ENCODE measurements at places on chromosomes 11 and 22. TPM values are rescaled to one million over a fixed set of nuclear protein-coding genes. Genes with fewer than 3 reads are reported as not detected.
A peak's percentile ranks its signal among the peaks of the same experiment; 100 is the strongest.

- H3K27me3 ChIP-seq, result no peaks in the 10 kb centered on the region
- no peak overlapping the region for H3K27ac ChIP-seq
These were observed 31.3 kb upstream of the COMT start for GRCh38 chr22:19910180-19910744.

- H3K36me3 ChIP-seq, result peaks cover 53% of the 10 kb centered on the region
- H3K4me3 ChIP-seq, result peak overlapping the region; percentile 97
- DNase-seq, result no peak
These were observed 704 bp upstream of the CFL1 start for GRCh38 chr11:65858681-65859087.

GRCh38 chr22:32409977-32410376 lies 2.1 kb downstream of the RTCB start:
- H3K4me1 ChIP-seq, result peaks cover 58% of the 10 kb centered on the region
- H3K27ac ChIP-seq, result peak overlapping the region; percentile 1

DNA sequence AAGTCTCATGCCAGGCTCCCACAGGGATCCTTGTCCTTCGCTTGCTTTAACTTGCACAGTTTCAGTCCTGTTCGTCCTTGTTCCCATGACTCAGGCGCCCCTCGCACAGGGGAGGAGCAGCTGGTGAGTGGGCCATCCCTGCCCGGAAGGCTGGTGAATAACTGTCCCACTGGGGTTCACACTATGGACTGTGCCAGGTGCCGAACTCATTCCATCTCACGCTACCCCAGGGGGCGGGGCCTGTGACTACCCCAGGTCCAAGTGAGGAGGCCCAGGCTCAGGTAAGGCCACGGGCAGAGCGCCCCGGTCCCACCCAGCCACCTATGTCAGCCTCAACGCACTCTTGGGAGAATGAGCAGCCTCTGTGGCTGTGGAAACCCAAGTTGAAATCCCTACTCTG lies 7.2 kb upstream of the CARD10 start:
- peaks cover 32% of the 10 kb centered on the region for H3K27me3 ChIP-seq
- DNase-seq, result no peak
- no peak overlapping the region for H3K27ac ChIP-seq

DNA sequence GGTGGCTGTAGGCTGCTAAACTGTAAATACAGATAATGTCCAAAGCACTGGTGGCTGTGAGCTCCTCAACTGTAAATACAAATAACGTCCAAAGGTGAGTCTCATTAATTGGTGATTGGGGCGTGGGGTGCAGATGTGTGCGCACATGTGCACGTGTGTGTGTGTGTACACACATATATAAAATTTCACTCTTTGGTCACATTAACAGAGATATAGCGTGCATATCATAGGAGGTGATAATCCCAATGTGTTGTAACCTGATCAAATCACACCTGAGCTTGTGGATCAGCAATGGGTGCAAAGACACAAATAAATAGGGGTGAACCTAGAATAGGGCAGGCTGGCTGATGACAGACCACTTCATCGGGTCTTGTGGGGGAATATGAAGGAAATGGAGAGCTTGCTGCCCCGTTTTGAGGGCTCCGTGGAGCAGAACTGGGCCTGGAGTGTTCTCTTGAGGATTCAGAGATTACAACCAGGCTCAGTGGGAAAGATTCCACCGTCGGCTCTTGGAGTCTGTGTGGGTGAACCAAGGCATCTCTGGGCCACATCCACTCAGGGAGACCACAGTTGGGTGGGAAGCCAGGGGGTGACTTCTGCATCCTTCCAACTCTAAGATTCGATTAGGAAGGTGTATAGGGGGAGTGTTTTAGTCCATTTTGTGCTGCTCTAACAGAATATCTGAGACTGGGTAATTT lies 24.9 kb upstream of the OSBPL5 start:
- no peak for DNase-seq
- H3K27me3 ChIP-seq, result no peaks in the 10 kb centered on the region
- no peak overlapping the region for H3K4me3 ChIP-seq
- H3K36me3 ChIP-seq, result no peaks in the 10 kb centered on the region
- H3K27ac ChIP-seq, result no peak overlapping the region

DNA sequence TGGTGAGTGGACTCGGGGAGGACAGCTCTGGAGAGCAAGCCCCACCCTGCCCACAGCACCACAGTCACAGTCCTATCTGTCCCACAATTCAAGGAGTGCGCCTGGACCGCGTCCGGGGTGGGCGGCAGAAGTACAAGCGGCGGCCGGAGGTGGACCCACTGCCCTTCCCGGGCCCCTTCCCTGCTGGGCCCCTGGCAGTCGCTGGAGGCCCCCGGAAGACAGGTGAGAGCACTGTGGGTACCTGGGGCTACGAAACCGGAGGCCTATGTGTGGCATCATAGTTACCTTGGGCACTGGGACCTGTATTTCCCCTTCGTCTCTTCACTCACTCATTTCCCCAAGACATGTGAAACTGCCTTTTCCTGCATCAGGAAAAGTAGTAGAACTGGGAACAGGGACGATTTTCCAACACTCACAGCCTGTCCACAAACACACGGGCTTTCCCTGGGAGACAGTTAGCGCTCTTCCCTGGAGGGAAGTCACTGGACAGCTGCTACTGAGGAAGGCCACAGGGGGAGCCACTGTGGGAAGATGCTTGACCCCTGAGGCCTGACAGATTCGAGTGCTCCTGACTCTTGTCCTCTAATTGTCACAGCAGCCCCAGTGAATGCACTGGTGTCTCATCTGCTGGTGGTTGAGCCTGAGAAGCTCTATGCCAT lies 3.1 kb downstream of the TRMT112 start:
- DNase-seq, result no peak
- H3K36me3 ChIP-seq, result peaks cover 23% of the 10 kb centered on the region
- H3K4me1 ChIP-seq, result peaks cover 44% of the 10 kb centered on the region
- no peak overlapping the region for H3K27ac ChIP-seq

GRCh38 chr22:38981005-38981991 lies 849 bp upstream of the APOBEC3B start:
- peak overlapping the region; percentile 70 for H3K4me3 ChIP-seq
- no peak for DNase-seq
- H3K27me3 ChIP-seq, result peaks cover 6% of the 10 kb centered on the region
- H3K4me1 ChIP-seq, result peaks cover 45% of the 10 kb centered on the region
- H3K36me3 ChIP-seq, result peaks cover 12% of the 10 kb centered on the region

DNA sequence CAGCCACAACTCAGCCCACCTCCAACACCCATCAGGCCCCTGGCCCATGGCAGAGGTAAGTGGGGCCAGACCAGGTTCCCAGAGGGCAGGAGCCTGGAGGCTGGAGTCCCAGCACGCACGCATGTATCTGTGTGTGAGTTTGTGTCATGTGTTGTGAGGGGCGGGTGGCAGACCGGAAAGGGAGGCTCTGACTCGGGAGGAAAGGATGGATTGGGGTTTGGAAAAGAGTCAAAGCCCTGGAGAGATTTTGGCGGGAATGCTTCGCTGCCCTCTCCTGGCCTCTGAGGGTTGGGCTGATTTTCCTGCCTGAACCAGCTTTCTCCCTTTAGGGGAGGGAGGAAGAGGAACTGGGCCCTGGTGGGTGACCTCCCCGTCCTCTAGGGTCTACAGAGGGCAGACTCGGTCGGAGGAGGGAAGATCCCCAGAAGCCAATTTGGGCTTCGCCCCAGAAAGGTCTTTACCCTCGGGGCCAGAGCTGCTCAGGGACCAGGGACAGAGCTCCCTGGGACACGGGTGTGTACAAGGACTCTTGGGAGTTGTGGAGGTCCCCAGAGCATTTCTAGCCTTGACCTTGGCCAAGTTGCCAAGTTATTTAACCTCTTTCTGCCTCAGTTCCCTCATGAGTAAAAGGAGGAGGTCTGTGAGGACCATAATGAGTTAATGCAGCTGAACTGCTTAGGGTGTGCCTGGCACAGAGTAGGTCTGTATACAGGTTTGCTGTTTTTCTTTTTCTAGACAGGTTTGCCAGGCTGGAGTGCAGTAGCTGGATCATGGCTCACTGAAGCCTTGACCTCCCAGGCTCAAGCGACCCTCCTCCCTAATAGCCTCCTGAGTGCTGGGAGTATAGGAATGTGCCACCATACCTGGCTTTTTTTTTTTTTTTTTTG lies 6.9 kb downstream of the C11orf68 start:
- no peak overlapping the region for H3K4me3 ChIP-seq
- peaks cover 26% of the 10 kb centered on the region for H3K4me1 ChIP-seq
- H3K27ac ChIP-seq, result no peak overlapping the region

DNA sequence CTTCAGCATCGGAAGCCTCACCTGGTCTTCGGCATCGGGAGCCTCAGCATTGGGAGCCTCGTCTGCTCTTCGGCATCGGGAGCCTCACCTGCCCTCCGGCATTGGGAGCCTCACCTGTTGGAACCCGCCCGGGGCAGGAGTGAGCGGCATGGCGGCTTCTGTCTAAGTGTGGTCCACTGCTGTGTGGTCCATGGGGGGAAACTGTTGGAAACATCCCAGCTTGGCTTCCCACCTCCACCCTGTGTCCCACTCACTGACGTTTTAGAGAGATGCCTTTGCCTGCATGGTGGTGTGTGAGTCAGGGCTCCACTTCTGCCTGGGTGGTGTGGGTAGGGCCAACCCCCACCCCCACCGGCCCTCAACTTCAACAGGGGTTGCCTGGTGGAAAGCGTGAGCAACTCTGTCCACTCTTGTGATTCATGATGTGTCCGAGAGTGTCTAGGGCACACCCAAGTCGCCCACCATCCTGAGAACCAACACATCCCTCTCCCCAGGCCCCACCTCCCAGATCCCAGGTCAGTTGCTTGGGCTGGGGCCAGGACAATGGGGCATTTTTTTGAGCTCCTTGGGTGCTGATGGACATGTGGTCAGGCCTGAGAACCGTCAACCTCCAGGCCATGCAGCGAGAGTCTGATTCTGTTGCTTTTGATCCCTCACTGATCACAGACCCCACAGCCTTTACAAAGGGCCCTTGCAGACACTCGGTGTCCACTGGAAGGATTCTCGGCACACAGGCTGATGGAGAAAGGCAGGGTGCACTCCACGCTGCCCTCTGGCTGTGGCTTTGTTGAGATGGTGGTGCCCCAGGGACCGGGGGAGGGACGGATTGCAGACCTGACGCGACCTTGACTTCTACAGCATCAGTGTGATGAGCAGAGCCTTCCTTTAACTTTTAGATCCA lies 406.7 kb downstream of the TBC1D22A start:
- peaks cover 10% of the 10 kb centered on the region for H3K36me3 ChIP-seq
- no peak overlapping the region for H3K27ac ChIP-seq
- H3K4me3 ChIP-seq, result no peak overlapping the region
- no peaks in the 10 kb centered on the region for H3K27me3 ChIP-seq

- H3K27ac ChIP-seq, result peak within 1 kb of the TSS; percentile 72
- H3K27me3 ChIP-seq, result peaks cover 2% of the 10 kb centered on the region
- H3K36me3 ChIP-seq, result no peaks in the 10 kb centered on the region
- H3K4me3 ChIP-seq, result no peak within 1 kb of the TSS
These were observed at the start of gene ZP1 for GRCh38 chr11:60866911-60867870. Gene ZP1 (plus strand): TSS chr11:60867542. CDS start chr11:60867562, 20 bp downstream.

DNA sequence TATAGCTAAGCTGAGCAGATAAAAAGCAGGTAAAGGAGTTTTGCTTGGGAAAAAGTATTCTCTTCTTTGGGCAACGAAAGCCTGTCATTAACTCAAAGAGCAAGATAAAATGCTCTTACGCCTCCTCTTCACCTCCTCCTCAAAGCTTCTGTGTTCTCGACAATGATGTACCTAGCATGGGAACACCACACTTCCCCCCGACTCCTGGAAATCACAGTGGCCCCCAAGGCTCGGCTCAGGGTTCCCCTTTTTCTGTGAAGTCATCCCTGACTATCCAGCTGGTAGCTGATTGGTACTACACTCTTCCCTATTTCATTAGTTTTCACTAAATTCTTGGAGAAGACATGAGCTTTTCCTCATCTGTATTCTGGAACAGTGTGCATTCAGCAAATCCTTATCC lies 336.1 kb downstream of the LARGE1 start:
- DNase-seq, result no peak
- H3K27me3 ChIP-seq, result no peaks in the 10 kb centered on the region
- H3K4me3 ChIP-seq, result no peak overlapping the region
- no peak overlapping the region for H3K27ac ChIP-seq
- H3K36me3 ChIP-seq, result no peaks in the 10 kb centered on the region

- DNase-seq, result no peak
- no peaks in the 10 kb centered on the region for H3K36me3 ChIP-seq
- H3K27ac ChIP-seq, result no peak overlapping the region
- H3K4me1 ChIP-seq, result no peaks in the 10 kb centered on the region
These were observed 52.0 kb downstream of the CADM1 start for GRCh38 chr11:115452241-115452640.

- DNase-seq, result peak; percentile 31
- H3K36me3 ChIP-seq, result no peaks in the 10 kb centered on the region
- no peaks in the 10 kb centered on the region for H3K4me1 ChIP-seq
- H3K4me3 ChIP-seq, result no peak overlapping the region
These were observed 46.7 kb downstream of the IGLL1 start for GRCh38 chr22:23533328-23533762.

DNA sequence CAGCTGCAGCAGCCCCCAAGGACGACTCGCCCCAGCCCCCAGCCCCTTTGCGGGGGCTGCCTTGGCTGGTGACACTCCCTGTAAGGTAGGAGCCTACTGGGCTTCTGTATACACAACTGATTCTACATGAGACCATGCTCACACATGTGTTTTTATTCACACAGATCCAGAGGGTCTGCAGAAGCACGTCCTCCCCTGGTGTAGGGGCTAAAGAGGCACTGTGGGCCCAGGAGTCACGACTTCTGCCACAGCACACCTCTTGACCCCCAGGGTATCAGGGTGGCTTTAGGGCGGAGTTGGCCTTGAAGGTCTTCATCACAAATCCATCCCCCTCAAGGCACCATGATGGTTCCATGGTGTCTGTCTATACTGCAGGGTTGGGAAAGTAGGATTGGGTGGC lies 931.2 kb downstream of the TBC1D22A start:
- H3K4me3 ChIP-seq, result no peak overlapping the region
- no peaks in the 10 kb centered on the region for H3K4me1 ChIP-seq
- DNase-seq, result no peak
- no peaks in the 10 kb centered on the region for H3K36me3 ChIP-seq

- H3K36me3 ChIP-seq, result peaks cover 7% of the 10 kb centered on the region
- DNase-seq, result no peak
- no peak overlapping the region for H3K4me3 ChIP-seq
- H3K4me1 ChIP-seq, result no peaks in the 10 kb centered on the region
- no peaks in the 10 kb centered on the region for H3K27me3 ChIP-seq
- no peak overlapping the region for H3K27ac ChIP-seq
These were observed 122.1 kb downstream of the BCR start for GRCh38 chr22:23302171-23303002.

GRCh38 chr22:19503869-19504268 lies 20.3 kb downstream of the CLDN5 start:
- DNase-seq, result no peak
- H3K4me3 ChIP-seq, result no peak overlapping the region
- H3K4me1 ChIP-seq, result peaks cover 32% of the 10 kb centered on the region
- peak overlapping the region; percentile 70 for H3K27ac ChIP-seq
- H3K36me3 ChIP-seq, result peaks cover 40% of the 10 kb centered on the region
- no peaks in the 10 kb centered on the region for H3K27me3 ChIP-seq

GRCh38 chr11:39570526-39570925 lies 1888.9 kb downstream of the LRRC4C start:
- DNase-seq, result no peak
- no peaks in the 10 kb centered on the region for H3K36me3 ChIP-seq
- H3K27me3 ChIP-seq, result no peaks in the 10 kb centered on the region
- H3K4me3 ChIP-seq, result no peak overlapping the region
- no peaks in the 10 kb centered on the region for H3K4me1 ChIP-seq

GRCh38 chr11:78676026-78676557 lies 101.4 kb upstream of the NARS2 start:
- DNase-seq, result no peak
- H3K4me1 ChIP-seq, result no peaks in the 10 kb centered on the region
- H3K27me3 ChIP-seq, result no peaks in the 10 kb centered on the region

The NXPE1 gene
- not detected for total RNA-seq

The PPFIBP2 gene
- 34.7 TPM for total RNA-seq

The MUC5AC gene
- not detected for total RNA-seq

The CDC45 gene
- total RNA-seq, result 65.7 TPM

The SCGB1A1 gene
- not detected for total RNA-seq

The MFRP gene
- total RNA-seq, result not detected

The OR10A2 gene
- total RNA-seq, result not detected

The PRR33 gene
- total RNA-seq, result not detected

The CRYBA4 gene
- not detected for total RNA-seq
